8988T (cell line): ENCODE measurements at places on chromosomes 5 and 9.

DNA sequence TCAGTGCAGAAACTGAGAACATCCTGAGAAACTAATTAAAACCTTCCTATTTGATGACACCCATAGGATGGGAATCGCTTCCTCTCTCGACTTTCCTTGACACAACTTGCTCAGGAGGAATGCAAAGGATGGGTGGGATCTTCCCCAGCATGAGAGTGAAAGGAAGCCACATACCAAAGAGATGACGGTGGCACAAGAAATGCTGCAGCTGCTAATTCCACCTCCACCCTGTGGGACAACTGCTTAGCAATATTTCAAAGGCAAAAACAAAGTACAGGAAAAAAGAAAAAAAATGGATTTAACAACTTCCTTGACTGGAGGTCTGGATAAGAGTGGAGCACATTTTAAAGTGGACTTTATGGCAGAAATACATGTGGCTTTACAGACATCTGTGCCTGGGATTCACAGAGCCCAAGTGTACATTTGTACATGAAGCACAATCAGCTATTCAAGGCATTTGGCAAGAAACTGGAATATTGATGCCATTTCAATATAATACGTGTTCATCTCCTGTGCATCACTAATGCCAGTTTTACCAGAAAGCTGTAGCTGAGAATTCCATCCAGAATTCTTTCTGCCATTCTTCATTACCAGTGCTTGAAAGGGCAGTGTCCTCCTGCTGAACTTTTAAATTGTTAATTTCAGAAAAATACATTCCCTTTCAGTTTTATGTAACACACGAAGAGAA is 359.2 kb upstream of the ACTBL2 start:
- no peak for DNase-seq

DNA sequence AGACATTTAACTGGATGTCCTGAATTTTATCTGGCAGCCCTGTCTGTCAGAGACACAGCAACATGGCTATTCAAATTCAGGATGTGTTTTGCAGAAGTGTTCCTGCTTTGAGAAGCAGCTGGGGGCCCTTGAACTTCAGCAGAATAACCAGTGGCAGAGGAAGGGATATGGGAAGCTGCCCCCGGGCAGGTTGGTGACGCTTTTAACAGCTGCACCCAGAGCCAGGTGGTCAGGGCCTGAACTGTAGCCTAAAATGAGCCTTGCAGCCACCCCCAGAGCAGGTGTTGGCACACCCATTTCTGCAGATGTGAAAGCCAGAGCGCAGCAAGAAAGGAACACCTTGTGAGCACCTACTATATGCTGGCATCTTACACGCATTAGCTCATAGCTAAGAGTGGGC is 128.7 kb upstream of the BOD1 start:
- no peak for DNase-seq

GRCh38 chr5:157253547-157253946 is 12.4 kb upstream of the CYFIP2 start:
- no peak for DNase-seq

DNA sequence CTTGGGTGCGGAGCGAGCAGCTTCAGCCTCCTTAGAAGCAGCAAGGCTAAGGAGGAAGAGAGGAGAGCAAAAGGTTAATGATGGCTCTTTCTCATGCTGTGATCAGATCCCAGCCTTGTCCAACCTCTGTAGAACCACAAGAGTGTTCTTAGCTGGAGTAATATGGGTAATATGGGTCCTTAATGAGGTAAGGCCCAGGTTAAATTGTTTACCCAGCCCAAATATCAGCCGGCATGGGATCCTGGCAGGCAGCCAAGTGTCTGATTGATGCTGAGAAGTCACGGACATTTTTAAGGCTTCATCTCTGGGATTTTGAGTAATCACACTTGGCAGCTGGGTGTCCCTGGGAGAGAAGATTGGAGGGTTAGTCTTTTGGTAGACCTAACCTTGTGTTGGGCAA is 32.3 kb downstream of the GLRA1 start:
- no peak for DNase-seq

DNA sequence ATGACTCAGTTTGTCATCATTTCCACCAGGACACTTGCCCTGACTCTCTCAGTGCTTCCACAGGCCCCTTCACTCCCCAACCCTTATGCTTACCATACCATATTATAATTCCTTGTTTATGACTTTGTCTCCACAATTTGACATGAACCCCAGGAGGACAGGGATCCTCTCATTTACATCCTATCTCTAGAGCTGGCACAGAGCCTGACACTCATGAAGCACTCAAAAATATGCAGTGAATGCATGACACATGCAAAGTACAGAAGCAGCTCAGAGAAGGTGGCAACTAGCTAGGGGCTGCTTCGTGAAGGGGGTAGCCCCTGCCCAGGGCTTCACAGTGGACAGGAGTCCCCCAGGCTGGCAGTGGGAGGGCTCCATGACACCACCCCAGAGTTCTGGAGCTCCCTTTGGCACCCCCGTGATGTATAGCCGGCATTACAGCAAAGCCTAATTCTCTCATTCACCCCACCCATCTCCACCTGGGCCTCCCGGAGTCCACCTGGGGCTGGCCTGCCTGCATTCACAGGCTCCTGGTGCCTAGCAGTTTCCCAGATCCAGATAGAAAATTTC is 112.0 kb upstream of the SPOCK1 start:
- DNase-seq = no peak

DNA sequence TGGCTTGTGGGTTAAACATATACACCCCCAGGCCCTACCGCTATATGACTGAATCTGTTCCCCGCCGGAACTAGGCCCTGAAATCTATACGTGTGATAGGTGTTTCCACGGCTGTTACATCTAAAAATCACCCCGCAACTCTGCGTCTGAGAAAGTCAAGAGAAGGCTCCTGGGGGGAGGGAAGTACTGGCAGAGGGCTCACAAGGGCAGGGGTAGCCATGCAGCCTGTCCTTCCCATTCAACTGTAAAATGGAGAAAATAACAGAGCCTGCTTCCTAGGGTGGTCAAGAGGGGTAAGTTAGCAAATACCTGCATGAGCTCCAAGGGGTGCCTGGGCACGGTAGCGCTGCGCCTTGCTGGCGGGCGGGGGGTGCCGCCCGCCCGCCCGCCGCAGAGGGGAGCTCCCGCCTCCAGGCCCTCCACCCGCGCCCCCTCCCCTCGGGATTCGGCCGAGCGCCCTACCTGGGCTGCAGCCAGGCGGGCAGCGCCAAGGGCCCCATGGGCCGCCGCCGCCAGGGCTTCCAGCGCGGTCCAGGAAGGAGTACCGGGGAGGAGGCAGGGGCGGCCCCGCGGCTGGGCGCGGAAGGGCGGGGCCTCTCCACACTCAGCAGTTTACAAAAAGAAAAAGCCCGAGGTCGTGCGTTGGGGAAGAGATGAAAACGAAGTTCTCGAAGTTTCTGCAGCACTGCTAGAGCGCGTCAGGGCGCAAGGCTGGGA is at the start of gene HACD4:
TSS of gene HACD4 (minus strand) at position 550 of the 717 bp plus-strand sequence. CDS start at position 500, 50 bp downstream.
- DNase-seq = no peak

DNA sequence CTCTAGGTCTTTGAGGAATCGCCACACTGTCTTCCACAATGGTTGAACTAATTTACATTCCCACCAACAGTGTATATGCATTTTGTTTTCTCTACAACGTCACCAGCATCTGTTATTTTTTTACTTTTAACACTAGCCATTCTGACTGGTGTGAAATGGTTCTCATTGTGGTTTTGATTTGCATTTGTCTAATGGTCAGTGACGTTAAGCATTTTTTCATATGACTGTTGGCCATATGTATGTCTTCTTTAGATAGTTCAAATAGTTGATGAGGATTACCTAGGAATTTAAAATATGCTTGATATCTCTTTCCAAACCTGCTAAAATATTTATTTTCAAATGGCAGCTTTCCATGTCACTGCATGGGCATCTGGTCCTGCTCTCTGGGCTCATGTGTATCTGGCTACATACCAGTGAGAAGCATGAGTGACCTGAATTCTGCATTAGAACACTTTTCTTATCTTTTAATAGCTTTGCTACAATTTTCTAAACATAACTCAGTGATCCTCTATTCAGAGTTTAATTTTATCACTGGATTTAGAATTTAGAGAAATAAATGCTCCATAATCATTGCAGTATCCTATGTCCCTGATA is 95.8 kb upstream of the ADAMTS16 start:
- DNase-seq = no peak

- peak; percentile 73 for DNase-seq
These were observed at the start of gene ZNF618 for GRCh38 chr9:113876151-113876992. TSS of gene ZNF618 (plus strand) at chr9:113876309. CDS start at chr9:113876381, 72 bp downstream.

DNA sequence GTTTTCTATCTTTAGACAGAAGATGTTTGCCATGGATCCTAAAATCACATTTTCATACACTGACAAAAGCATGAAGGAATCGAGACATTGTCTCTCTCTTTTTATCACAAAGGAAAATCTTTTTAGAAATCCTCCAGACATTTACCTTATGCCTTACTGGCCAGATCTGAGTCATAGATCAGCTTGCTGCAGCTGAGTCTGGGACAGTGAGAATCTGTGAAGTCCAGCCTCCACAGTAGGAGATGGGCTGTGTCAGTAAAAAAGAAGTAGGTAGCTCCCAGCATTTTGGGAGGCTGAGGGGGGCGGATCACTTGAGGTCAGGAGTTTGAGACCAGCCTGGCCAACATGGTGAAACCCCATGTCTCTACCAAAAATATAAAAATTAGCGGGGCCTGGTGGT is 333.4 kb upstream of the ZNF462 start:
- no peak for DNase-seq

DNA sequence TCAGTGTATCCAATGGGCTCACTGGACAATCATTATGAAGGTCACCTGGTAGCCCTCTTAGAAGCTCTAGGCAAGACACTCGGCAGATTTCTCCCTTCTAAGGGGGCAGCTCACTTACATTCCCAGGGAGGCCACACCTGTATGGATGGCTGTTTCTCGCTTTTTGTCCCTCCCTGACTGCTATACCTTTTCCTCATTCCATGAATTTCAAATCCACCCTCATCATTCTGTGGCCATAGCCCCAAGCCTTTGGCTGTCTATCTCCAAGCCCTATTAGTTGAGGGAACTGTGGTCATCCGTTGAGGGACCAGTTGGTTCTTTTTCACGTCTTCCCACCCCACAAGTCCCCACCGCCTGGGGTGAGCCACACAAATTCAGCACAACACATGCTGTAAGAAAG is 85.0 kb upstream of the RARS1 start:
- no peak for DNase-seq
